ENCODE measurements at places on chromosomes 4 and X.

DNA sequence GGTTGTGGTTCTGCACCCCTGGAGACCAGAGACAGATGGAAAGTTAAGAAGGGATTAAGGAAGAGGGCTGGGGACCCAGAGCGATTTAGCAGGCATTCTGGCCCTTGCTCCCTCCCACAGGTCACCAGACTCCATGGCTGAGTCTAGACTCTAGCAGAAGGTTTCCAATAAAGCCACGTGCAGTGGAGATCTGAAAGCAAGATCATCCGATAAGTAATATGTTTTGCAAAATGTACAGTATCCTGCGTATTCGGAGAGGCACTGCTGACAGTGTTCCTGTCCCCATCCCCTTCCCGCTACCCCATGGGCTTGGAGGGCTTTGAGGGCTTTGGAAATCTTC is 531 bp upstream of the GPRIN3 start:
- DNase-seq = no peak

GRCh38 chr4:2042204-2042946 is 16.8 kb upstream of the NAT8L start:
- DNase-seq = no peak

- no peak for DNase-seq
Measured at GRCh38 chrX:16739574-16739973, 20.2 kb downstream of the SYAP1 start.

DNA sequence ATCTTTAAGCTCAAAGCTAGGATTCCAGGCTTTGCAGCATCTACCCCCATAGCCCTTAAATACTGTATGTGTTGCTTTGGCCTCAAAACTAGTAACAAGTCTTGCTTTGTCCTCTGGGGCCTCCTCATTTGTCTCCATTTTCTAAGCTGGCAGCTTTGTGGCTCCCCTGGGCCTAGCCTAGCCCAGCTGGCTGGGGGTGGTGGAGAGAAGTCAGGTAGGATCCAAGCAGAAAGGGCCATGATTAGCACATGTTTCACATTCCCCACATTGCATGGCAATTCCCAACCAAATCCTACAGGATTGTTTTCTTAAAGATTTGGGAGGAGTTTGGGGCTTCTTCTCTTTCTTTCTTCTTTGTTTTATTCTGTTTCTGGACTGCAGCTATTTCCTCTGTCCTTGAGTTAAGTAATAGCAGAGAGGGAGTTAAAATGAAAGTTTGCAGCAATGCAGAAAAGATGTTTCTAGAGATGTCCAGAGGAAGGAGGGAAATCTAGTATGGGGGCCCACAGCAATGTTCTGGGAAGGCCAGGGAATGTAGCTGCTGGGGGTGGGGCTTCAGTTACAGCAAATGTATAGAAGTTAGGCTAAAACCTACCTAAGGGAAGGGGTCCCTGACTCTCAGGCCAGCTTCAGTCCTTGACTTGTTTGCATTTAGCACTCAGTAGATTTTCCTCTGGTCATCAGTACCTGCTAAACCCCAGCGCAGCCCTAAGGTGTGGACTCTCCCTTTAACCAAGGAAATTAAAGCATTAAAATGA is 92.1 kb downstream of the SHROOM4 start:
- DNase-seq = no peak

DNA sequence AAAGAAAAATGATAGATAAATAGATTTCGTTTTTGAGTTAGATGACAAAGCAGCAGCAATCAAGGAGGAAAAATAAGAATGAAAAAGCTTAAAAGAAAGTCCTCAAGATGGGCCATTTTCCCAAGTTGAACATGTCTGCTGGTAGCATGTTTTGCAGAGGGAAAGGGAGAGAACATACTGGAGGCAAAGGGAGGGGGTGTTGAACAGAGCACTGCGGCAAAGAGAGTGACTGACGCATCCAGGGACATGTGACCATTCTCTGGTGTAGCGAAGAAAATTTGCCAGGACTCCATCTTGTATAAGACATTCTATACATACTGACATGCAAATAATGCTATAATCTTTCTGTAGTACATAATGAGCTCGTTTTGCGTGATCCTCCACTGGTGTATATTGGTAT is 1.2 kb downstream of the LINC00632 start:
- no peak for DNase-seq

DNA sequence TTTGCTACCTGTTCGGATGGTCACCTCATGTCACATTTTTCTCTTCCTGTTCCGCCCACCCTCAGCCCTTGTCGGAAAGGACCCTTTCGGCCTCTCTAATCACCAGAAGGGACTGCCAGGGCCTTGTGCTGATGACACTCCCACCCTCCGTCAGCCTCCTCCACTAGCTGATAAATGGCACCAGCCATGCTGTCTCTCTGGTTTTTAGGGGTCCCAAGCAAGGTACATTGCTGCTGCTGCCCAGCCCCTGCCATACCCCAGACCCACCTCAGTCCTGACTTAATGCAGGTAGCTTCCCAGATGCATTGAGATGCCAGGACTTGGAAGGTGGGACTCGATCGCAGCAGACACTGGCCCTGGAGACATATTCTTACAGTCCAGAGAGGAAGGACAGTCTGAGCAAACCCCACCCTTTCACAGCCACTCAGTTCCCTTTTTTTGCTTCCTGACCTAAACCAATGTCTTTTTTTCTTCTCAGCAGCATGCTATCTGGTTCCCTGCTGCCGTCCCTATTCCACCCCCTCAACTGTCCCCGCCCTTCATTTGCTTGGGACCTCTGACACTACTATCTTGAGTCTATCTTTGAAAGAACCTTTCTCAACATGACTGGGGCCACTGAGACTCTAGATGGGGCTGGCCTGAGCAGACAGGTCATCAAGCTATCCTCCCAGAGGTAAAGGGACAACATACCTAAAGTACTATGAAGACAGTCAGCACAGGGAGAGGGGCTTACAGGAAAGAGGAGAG is at the start of gene BTK:
BTK (minus strand) TSS at position 397 of the 747 bp plus-strand sequence. CDS start 10,907 bp downstream, outside the sequence.
- DNase-seq = no peak

GRCh38 chr4:78956975-78957374 is 17.7 kb upstream of the PAQR3 start:
- DNase-seq = no peak

GRCh38 chr4:40550948-40551462 is 78.7 kb downstream of the RBM47 start:
- no peak for DNase-seq

DNA sequence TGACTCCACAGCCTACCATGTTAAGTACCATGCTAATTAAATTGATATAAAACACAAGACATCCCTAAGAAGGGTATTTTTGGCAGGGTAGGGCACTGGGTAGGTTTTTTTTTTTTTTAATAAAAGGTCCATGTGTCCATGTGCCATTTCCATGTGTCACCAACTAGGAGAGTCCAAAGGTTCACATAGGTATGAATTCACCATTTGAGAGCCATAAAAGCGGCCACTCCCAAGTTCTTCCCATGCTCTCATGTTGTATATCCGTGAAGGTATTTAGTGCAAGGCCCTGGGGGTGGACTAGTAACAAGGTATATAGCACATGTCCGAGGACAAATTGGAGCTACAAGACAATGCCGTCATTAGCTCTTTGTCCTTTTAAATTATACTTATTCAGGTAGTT is 107.3 kb downstream of the PDE5A start:
- no peak for DNase-seq

- DNase-seq = no peak
Measured at GRCh38 chr4:181331214-181331613, 912.0 kb upstream of the TENM3 start.

DNA sequence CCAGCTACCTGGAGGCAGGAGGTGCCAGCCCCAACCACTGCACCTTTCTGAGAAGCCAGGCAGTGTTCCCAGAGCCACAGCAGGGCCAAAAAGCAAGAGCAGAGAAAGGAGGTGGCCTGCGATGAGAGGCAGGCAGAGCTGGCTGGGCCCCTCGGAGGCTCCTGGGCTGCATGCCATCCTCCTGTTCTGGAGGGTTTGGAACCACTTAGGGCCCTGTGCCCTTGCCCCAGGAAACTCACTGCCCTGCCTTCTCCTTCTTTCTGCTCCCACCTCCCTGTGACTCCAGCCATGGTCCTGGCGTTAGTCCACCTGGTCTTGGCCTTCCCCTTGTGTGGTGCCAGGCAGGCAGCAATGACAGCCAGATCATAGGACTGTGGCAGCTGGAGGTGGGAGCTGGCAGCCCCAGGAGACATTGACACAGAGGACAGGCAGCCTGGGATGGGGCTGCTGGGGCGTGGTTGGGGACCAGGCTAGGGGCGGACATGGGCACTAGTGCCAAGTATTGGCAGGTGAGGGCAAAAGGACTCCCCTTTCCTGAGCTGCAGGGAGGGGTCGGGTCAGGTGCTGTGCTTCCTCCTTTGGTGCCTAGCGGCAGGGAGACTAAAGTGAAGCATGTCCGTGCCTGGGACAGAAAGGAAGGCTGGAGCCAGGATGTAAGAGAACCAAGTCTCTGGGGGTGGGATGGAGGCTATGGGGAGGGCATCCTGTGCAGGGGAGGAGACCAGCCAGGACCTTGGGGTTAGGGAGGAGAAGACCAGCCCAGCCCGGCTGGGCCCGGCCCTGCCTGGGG is 1.4 kb downstream of the APLN start:
- DNase-seq = no peak

- DNase-seq = no peak
Measured at GRCh38 chr4:111499291-111499690, 646.0 kb upstream of the FAM241A start.

DNA sequence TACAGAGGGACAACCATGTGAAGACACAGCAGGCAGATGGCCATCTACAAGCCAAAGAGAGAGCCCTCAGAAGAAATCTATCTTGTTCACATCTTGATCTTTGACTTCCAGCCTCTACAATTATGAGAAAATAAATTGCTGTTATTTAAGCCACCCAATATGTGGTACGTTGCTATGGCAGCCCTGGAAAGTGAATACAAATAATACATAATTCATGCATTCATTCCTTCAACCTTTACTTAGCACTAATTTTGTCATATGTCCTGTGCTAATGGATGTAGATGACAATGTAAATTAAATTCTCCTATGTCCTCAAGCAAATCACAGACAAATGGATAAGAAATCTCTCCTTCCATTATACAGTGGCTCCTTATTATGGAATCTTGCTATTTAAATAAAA is 361.6 kb downstream of the PACRGL start:
- DNase-seq = no peak

GRCh38 chr4:182897601-182898478 is 19.3 kb downstream of the DCTD start:
- DNase-seq = no peak

- DNase-seq = no peak
Measured at GRCh38 chrX:100512471-100512870, 72.3 kb upstream of the TNMD start.

DNA sequence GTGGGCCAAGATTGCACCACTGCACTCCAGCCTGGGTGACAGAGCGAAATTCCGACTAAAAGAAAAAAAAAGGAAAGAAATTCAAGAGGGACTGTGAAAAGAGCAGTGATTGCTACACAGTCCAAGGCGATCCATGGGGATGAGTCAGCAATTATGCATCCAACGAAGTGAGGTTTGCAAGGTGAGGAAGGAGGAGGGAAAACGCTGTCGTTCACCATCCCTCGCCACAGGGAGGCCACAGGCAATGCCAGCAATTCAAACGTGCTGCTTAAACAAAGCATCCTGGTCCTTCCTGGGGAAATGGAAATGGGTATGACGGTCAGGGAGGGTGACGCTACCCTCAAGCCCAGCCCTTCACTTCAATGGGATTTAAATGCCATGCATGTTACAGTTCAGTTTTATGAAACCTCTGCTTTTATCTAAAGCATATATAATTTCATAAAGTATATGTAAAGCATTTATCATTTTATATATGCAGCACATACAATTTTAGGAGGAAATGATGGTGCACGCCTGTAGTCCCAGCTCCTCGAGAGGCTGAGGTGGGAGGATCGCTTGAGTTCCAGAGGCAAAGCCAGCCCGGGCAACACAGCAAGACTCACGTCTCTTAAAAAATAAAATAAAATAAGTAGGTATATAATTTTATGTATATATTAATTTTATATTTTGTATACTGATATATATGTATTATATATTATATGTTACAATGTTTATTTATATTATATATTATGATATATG is 108.7 kb downstream of the DHRSX start:
- no peak for DNase-seq

GRCh38 chr4:175790083-175790482 is 22.0 kb downstream of the GPM6A start:
- no peak for DNase-seq

DNA sequence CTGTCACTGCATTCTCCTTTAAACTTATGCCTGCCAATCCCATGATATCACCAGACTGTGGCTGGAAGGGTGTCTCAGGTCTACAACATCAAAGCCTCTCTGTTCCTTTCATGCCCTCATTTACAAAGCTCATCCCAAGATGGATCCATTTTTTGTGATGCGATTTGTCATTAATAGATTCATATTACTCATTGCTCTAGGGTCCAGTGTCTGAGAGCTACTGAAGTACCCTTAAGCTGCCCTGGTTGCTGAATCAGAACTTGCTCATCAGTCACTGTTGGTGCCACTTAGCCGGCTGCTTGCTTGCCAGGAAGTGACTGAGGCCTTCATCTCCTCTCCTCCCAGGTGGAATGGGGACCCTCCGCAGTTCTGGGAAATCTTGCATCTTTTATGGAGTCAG is 395.5 kb upstream of the BOD1L1 start:
- DNase-seq = no peak

DNA sequence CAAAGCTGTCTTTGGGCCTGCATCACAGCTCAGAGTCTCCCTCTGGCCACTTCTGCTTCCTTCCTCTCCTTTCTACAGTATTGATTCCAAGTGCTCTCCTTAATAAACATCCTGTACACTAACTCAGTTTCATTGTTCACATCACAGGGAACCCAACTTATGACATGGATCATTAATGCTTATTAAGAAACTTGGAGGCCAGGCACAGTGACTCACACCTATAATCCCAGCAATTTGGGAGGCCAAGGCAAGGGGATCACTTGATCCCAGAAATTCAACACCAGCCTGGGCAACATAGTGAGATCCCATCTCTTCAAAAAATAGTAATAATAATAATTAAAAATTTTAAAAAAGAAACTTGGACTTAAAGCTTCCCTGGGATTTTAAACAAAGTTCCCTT is 89.2 kb upstream of the EFHC2 start:
- DNase-seq = no peak

GRCh38 chrX:107566604-107567262 is 61.6 kb upstream of the PRPS1 start:
- no peak for DNase-seq

- DNase-seq = no peak
Measured at GRCh38 chrX:104343428-104344129, 88.8 kb upstream of the ESX1 start.

DNA sequence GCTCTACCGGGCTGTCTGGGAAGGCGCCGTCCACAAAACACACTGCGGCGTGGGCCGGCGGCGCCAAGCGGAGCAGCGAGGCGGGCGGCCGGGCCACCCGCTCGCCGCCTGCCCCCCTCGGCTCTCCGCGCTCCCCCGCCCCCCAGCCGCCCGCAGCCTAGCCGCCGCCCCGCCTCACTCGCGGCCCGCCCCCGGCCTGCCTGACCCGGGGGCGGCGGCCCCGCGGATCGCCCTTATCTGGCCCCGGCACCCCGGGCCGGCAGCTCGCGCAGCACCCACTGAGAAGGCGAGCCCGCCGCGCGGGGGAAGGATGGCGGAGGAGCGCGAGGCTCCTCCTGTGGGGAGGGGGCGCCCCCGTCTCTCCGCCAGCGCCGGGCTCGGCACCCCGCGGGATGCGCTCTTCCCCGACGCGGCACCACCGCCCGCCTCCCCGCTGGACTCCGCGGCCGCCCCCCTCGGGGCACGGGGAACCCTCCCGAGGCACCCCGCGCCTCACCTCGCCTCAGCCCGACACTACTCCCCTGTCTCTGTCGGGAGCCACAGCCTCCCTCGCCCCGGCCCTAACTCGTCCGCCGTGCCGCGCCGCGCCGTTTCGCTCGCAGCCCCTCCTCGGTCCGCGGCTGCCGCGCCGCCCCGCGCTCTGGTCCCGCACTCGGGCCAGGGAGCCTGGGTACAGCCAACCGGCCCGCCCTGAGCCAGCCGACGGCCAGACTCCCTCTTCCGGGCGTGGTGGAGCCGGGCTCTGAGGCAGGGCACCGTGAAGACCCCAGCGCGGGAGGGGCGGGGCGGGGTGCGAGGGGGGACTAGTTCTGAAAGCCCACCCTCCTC is 566 bp downstream of the ATP11C start:
- DNase-seq = no peak
